Activated CD8-positive, alpha-beta memory T cell treated with anti-CD3 and anti-CD28 coated beads for 4 hours (primary cell): ENCODE measurements at places on chromosomes 11 and 22.

GRCh38 chr22:43750751-43751150, 61.4 kb downstream of the EFCAB6 start:
- DNase-seq = no peak

- no peak for DNase-seq
Observed at GRCh38 chr22:41664951-41665350, 23.7 kb downstream of the SNU13 start.

DNA sequence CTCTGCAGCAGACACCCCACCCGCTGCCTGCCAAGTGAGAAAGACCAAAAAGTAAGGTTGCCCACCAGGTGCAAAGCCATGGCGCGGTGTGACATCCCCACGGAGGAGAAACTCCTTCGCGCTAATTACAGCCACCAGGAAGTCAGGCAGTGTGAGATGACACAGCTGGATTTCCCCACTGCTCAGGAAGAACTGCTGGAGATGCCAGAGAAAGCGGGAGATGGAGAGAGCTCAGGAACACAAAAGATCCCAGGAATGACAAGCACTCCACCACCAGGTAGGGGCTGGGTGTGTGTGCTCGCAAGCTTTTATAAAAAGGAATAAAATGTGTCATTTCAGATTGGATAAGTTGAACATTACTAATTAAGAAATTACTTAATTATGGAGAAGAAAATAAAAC, 292.7 kb downstream of the OPCML start:
- no peak for DNase-seq

- no peak for DNase-seq
Observed at GRCh38 chr11:44887636-44888035, 63.0 kb downstream of the TP53I11 start.

- DNase-seq = no peak
Observed at GRCh38 chr11:66728693-66729385, at the start of gene SPTBN2. Gene SPTBN2, minus strand, starts transcription at chr11:66729216. Its CDS starts 7,976 bp downstream, at chr11:66721240.

GRCh38 chr22:30920407-30920806, 48.2 kb downstream of the MORC2 start:
- peak; percentile 73 for DNase-seq

GRCh38 chr22:49290711-49291110, 537.0 kb downstream of the BRD1 start:
- DNase-seq = no peak

- no peak for DNase-seq
Observed at GRCh38 chr11:73528483-73529203, 69.3 kb downstream of the FAM168A start.

- DNase-seq = no peak
Observed at GRCh38 chr11:32231909-32232493, 141.1 kb downstream of the RCN1 start.

DNA sequence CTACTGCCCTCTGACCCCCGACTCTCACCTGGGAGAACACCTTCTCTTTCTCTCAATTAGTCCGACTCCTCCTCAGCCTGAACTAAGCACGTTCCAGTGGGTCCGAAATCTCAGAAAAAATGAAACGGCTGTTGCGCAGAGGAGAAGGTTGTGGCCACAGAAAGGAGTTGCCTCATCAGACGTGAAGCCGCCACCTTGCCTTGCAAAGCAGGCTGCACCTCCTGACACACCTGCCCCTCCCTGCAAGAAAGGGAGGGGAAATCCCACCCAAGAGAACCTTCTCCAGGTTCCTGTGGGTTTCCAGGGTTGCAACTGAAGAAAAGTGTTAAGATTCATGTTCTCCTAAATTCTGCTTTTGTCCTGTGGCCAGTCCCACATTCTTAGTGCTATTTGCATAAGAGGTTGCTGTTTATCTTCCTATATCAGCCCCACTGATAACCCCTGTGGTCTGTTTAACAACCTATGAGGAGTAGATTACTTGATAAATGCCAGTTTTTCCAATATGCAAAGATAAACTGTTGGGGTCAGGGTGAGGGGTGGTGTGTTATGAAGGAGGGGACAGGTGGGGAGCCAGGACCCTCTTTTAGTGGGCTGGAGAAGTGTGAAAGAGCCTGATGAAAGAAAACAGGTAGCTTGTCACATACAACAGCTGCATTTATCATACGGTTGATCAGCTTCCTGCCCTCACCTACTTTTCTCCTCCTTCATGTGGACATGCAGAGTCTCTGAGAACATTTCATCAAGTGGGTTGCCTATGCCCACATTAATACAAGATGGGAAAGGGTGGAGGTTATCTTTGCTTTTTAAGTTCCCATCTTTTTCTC, 18.2 kb downstream of the ZBTB16 start:
- no peak for DNase-seq

DNA sequence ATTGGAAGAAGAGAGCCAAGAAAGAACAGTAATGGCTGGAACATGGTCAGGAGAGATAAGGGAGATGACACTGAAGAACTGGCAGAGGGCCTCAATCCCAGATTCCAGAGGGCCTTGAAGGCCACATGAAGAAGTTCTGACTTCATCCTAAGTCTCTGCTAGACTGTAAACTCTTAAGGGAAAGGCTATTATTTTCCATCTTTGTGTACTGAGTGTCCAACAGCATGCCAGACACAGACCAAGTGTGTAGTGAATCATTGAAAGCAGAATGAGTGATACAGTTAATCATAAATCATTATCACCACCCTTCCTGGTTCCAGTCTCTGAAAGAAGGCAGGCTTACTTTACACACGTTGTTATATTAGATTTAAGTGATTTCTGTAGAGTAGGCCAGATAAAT, 185.3 kb upstream of the C11orf87 start:
- DNase-seq = no peak

DNA sequence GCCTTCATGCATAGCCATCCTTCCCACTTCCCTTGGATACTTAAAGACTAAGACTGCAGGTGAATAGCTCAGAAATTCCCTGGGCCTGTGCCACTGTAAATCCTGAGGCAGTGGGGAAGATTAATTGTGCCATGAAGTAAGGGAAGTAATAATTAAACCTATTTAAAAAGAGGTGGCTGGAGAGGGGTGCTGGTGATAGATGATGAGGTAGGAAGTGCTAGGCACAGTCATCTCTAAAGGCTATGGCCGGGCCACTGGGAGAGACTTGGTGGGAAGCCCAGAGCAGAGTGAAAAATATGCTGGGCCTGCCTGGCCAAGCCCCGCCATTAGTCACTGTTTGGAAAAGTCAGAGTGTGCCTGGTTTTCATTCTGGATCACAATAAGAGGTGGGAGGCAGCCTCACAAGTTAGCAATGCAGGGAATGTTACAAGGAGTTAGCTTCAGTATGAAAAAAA, 197.2 kb upstream of the PITPNB start:
- no peak for DNase-seq

GRCh38 chr22:31327806-31328543, 18.2 kb downstream of the PATZ1 start:
- no peak for DNase-seq

DNA sequence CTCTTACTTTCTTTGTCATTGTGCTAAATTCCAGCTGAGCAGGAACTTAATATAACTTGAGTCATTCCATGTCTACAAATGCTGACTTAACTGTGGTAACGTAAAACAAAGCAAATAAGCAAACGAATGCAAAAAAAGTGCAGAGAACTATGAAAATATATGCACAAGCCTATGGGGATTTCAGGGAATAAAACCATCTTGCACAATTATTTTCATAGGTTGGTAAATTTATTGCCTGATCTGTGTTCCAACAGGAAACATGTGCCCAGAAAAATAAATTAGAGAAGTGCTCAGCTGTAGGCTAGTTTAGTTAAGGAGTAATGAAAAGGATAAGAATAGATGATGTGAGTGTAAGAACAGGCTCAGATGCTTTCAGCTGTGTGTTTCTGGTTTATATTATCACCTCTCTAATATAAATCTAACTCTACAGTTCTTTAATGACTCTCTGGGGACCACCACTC, 1169.3 kb downstream of the LRRC4C start:
- DNase-seq = no peak

DNA sequence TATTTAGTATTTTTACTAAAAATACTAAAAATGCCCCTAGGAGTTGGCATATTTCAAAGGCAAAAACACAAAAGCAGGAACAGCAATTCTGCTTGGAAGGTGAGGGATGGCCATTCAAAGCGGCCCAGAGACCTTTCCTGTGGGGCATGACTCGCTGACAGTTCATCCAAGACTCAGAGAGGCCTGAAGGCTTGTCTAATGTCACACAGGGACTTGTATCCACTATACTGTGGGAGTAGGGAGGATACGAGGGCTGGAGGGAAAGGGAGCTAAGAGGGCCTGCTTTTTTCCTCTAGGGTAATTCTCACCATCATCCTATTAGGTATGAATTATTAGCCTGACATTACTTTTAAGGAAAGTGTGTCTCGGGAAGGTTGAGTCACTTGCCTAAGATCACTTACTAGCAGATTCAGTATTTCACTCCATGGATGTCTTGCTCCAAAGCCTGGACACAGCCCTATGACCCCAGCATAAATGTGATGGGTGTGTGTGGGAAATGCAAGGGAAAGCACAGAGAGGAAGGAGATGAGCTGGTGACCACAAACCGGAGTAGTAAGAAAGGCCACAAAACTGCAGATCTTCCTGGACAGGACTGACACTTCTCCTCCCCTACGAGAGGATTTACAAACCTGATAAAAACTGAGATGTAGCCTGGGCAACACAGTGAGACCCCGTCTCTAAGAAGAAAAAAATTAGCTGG, 16.7 kb upstream of the UCP3 start:
- DNase-seq = no peak

- no peak for DNase-seq
Observed at GRCh38 chr11:64203421-64204079, 3.0 kb upstream of the FERMT3 start.

DNA sequence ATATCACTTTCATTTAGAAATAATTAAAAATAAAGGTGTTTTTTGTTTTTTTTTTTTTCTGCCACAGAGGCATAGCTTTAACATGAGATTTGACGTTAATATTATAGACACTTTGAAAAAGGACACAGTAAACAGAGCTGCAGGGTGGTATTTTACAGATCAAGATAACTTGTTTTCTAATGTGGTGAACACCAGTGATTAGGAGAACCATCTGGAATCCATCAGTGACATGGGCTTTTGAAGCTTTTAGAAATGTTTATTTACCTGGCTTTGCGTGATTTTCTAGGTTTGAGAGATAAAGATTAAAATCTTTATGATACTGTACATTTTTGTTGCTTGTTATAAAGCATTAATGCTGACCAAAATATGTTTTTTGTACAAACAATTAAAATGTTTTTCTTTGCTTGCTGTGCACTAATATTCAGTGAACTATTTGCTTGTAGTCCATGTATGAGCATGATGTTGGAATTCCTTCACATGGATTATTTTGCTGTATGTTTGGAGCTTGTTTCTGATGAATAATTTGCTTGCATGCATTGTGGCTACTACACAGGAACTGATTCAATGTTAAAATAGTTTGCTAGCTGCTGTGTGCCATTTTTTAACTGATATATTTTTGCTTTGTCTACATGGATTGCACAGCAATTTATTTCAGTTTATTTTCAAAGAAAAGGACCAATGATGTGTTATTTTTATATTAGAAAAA, 352.1 kb upstream of the NARS2 start:
- no peak for DNase-seq

DNA sequence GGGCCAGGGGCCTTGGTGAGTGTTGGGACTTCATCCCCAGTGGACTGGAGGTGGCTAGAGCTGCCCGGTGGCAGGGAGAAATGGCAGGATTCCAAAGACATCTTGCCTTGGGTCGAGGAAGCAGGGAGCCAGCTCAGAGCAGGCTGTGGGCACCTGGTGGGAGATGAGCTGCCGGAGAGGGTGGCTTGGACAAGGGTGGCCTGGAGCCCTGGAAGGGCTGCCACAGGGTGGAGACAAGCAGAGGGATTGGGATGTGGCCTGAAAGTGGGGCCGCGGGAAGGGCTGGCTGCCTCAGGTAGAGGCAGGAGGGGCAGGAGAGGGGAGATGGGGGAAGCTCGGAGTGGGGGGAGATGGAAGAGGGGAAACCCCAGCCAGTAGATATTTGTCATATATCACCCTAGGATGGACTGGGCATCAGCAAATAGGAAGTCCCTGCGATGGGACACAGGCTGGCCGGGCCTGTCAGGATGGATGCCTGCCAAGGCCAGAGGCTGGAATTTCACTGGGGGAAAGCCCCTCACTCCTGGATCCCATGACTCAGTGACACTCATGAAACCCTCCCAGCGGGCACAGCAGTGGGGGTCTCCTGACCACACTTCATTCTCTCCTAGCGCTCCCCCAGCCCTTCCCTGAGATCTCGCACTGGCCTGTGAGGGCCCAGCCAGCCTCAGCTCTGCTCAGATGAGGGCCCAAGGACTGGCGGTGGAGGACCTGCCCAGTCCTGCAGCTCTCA, 72.0 kb upstream of the SHISAL1 start:
- no peak for DNase-seq

DNA sequence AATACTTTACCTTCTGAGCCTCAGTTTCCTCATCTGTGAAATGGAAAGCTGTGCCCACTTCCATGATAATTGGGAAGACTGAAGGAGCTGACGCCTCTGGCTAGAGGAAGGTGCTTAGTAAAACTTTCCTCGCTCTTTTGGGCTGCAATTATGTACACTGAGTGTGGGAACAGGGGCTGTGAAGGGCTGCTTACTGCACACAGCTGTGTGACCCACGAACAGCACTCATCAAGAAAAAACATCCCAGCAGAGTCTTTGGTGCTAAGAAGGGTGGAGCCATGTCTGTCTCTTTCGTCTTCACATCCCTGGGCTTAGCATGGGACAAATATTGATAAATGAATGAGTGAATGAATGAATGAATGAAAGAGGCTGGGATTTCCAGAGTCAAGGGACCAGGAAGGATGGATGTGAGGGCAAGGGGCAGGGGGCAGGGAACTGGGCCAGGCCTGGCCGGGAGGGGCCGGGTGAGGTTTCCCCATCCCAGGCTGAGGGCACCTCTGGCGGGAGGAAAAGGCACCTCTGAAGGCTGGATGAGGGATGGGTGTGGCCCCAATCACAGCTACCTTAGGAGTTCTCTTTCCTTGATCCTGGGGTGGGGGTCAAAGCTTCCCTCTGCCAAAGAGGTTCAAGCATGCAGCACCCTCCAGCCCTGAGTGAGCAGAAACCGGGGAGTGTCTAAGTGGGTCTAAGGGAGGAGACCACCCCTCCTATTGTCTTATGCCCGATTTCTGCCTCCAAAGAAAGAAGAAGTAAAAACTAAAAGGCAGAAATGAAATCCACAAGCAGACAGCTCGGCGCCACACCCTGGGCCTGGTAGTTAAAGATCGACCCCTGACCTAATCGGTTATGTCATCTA, 9.2 kb upstream of the CD5 start:
- no peak for DNase-seq

- DNase-seq = no peak
Observed at GRCh38 chr11:64234647-64235379, 429 bp downstream of the VEGFB start.

DNA sequence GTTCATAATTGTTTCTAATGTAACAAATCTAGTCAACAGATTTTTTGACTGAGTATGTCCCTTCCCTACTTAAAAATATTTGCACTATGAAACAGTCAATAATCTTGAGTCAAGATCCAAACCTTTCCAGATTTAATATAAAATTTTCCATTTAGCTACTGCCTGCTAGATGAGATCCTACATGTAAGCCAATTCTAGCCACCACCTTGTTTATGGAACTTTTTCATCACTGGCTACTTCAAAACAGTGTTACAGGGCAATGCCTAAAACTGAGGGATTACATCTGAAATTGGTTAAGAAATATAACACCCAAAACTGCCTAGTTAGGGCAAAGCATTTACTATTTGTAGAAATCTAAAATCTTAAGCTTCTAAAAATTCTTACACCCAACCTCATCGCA, 10.5 kb upstream of the FUT4 start:
- DNase-seq = no peak
